ENCODE measurements at places on chromosomes 6 and 20. TPM values are rescaled to one million over a fixed set of nuclear protein-coding genes. Genes with fewer than 3 reads are reported as not detected.

The COQ3 gene
- total RNA-seq, result 5.5 TPM

The DEFB132 gene
- not detected for total RNA-seq

The CFAP206 gene
- total RNA-seq, result 6.5 TPM

The OLIG3 gene
- total RNA-seq, result 1.2 TPM

The NOX3 gene
- not detected for total RNA-seq

The FAM110A gene
- 3.5 TPM for total RNA-seq

The PSMB1 gene
- 105 TPM for total RNA-seq

The HLA-F gene
- total RNA-seq, result 2.4 TPM

The TRIM31 gene
- not detected for total RNA-seq

The MDC1 gene
- total RNA-seq, result 9.5 TPM

The DSP gene
- 9.9 TPM for total RNA-seq

The GTSF1L gene
- total RNA-seq, result not detected

The C6orf132 gene
- not detected for total RNA-seq

The RIN2 gene
- total RNA-seq, result 37.4 TPM

The KIAA1755 gene
- 5.6 TPM for total RNA-seq

All from cerebellum (tissue), 4 donors.